ENCODE measurements at places on chromosomes 12 and 14. TPM values are rescaled to one million over a fixed set of nuclear protein-coding genes. Genes with fewer than 3 reads are reported as not detected.

The P2RX2 gene
- total RNA-seq: 4.1 TPM

DNA sequence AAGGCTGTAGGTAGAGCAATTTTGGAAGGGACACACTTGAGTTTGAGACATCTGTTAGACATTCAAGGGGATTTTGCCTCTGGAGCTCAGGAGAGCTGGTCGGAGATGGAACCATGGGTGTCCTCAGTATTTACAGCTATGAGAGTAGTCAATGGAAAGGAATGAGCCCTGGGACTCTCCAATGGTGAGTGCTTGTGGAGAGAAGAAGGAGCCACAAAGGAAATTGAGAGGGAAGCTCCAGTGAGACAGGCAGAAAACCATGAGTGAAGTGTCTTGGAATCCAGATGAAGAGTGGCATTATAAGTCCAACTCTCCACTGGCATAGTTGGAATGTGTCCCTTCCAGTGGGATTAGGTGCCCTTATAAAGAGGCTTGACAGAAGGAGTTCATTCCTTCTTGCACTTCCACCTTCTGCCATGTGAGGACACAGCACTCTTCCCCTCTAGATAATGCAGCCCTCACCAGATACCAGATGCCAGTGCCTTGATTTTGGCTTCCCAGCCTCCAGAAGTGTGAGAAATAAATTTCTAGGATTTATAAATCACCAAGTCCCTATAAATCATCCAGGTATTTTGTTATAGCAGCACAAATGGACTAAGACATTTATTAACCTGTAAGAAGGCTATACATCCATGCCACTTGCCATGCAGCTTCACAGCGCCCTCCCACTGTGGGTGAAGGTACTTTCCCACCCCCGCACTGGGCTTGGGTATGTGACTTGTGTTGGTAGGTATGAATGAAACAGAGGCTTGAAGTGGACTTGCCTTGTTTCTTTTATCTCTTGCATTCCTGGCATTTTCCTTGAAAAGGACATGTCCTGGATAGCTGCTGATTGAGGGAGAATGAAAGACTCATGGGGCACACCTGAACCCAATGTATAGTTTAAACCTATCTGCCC, 27.3 kb downstream of the LLPH start:
- no peaks in the 10 kb centered on the region for H3K36me3 ChIP-seq

DNA sequence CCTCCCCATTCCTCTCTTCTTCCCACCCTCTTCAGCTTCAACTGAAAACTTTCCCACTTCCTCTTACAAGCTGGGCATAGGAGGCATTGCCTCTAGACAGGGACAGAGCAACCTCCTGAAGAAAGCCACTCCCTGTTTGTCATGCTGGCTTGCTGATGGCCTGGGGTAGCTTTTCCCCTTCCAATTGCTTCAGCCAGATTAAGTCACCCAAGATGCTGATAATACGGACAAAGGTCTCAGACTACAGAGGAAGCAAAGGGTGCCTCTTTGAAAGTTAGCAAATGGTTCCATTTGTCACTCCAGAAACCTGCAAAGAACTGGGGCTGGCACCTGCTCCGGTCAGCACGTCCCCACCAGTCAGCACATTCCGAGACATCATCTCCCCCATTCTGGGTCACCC, 6.0 kb downstream of the KRT2 start:
- no peak overlapping the region for H3K4me3 ChIP-seq
- no peaks in the 10 kb centered on the region for H3K36me3 ChIP-seq
- no peaks in the 10 kb centered on the region for H3K4me1 ChIP-seq
- no peaks in the 10 kb centered on the region for H3K27me3 ChIP-seq
- no peak overlapping the region for H3K27ac ChIP-seq

The RND1 gene
- 0.29 TPM for total RNA-seq

The HOXC6 gene
- total RNA-seq: not detected

DNA sequence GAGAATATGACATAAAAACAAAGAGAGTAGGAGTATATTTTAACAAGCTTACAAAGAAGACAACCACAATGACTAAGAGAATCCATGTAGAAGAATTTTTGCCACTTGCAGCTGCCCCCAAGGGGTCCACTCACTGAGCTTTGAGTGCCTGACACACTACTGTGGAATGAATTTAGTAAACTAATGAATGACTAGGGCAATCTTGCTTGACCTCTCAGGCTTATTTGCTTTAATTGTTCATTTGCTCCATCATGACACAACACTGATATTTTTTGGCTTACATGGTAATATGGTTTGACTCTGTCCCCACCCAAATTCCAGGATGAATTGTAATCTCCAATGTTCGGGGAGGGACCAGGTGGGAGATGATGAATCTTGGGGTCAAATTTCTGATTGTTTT, 249.1 kb upstream of the FAR2 start:
- no peak for DNase-seq
- H3K27me3 ChIP-seq: no peaks in the 10 kb centered on the region
- no peak overlapping the region for H3K27ac ChIP-seq
- H3K4me1 ChIP-seq: no peaks in the 10 kb centered on the region

Measured in esophagus muscularis mucosa (tissue), 4 donors.